Right hindlimb (tissue), 1 donor: ENCODE measurements at places on chromosomes 16 and 17.
A peak's percentile ranks its signal among the peaks of the same experiment; 100 is the strongest.

DNA sequence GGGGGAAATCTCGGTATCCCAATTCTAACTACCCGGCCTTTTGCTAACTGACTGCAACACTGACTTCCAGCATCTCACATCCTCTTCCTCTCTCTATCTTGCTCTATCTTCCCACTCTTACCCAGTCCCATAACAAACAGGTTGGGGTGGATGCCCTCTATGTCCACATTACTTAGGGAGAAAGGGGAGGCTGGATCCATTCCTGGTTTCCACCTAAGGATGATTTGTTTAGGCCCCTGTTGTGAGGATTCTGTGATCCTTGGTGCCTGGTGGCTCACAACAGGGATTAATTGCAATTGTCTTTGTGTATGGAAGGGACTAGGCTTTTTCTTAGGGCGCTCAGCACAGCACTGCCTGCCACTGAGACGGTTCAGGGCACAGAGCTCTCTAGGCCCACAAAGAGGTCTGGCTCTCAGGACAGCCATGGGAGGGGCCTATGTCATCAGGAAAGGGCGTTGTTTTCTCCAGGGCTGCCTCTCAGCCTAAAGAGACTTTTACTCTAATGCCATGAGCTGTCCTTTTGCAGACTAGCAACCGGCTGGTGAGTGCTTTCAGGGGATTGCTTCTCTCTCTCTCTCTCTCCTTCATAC lies 612.1 kb upstream of the SALL1 start:
- no peak for DNase-seq

DNA sequence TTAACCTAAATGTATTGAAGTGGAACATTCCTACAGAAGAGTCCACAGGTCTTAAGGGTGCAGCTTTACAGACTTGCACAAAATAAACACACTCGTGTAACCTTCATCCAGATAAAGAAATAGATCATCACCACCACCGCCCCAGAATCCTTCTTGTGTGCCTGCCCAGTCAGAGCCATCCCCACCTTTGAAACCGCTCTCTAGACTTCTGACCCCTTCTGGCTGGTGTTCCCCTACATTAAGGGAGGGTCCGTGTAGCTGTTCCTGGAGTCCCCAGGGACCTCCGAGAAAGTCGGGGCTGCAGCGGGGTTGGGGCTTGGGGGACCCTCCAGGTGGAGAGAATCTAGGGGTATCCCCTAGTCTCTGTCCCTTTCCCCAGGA lies 9.4 kb downstream of the TBX4 start:
- no peak for DNase-seq

- no peak for DNase-seq
Observed at GRCh38 chr16:65660390-65660789, 538.5 kb upstream of the CDH11 start.

DNA sequence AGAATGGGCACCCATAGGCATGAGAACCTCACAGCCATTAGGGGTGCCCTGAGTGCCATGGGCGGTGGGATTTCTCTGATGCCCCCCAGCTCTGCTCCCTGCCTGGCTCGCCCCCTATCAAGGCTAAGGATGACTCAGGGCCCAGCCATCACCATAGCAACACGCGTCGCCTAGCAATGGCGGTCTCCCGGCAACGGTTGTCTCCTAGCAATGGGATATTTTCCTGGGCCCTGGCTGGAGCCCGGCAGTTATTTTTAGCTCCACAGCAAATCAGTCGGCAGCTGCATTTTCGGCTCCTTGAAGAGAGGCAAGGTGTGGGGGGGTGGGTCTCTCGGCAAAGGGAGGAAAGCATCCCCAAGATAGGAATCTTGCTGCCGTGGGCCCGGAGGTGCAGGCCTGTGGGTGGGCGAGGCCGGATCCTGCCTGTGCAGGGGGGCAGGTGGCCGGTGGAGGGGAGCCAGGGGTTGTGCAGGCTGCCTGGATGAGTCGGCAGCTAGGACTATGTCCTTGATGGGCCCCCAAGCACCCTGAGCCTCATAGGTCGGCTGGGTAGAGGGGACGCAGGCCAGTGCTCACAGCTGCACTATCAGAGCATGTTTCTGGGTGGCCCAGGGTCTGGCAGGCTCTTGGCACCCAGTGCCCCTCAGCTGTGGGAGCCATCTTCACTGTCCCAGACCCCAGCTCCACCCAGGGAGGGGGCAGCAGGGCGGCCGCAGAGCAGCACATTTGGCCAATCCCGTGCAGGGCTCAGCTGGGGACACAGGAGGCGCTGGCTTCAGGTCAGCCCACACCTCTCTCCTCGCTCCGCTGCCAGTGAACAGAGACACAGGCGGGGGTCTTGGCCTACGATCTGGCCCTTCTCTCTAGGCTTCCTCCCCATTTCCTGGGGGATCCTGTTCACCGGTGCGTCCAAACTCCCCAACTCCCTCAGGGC lies 4.2 kb upstream of the FBXL16 start:
- DNase-seq: peak; percentile 80

- DNase-seq: no peak
Observed at GRCh38 chr17:32124985-32125847, 17.1 kb upstream of the RHOT1 start.

DNA sequence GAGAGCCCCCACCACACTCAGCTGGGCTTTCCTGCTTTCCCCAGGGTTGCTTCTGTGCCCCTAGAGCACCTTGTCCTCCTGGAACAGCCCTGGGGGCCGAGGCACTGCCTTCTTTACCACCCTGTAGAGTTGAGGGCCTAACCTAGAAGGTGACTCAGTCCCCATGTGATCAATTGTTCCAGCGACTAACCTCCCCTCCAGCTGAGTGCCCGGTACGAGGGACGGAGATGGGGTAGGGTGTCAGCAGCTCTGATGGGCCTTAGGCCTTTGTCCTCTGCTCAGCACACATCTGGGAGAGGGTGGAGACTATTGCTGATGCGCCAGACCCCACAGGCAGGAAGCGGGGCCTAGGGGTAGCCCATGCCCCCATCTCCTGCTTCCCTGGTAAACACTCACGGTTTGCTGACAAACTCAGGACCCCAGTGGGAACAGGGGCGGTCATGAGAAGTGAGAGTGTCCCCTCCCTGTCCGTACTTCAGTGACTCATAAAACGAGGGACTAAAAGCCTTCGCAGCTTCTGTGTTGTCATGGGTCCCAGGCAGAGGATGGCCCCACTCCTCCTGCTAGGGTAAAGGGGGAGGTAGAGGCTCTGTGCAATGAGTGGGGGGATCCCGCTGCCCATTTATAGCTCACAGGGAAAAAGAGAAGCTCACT lies 33.1 kb downstream of the NECAB2 start:
- DNase-seq: no peak

GRCh38 chr17:32516450-32516849 lies 29.7 kb downstream of the CDK5R1 start:
- no peak for DNase-seq

- no peak for DNase-seq
Observed at GRCh38 chr17:740240-741017, 8.0 kb downstream of the TLCD3A start.

DNA sequence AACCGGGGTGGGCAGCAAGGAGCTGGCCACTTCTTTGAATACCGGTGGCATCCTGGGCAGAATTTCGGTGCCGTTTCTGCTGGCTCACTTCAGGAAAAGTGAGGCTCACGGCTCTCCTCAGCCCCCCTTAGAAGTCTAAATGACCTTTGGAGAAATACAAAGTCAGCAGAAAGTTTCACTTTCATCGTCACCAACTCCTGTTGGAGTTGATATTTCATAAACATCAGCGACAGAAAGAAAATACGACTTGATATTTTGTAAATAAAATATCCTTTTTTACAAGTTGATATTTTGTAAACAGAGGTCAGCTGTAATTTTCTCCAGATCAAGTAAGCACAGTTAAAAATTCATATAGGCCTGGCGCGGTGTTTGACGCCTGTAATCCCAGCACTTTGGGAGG lies 781 bp downstream of the ZNF75A start:
- no peak for DNase-seq

DNA sequence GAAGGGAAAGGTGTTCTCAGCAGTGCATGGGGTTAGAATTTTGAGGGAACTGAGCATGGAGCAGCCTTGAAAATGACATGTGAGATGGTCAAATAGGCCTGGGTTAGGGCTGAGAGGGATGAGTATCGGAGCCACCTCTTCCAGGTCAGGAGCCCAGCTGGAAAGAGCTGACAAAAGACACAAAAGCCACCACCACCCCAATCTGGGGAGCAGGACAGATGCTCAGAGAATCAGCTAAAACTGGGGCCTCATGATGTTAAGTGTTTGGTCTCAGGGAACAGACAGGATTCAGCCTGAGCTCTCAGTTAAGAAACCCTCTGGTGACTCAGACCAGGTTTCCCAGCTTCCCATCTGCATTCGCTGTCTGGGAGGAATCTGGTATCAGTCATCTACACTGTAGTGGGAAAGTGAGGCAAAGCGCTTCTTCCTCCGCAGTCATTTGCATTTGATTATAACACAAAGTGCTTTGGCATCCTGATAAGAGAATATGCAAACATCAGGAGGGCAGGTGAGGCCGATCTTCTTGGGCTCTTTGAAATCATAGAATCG lies 2.6 kb downstream of the WNT9B start:
- no peak for DNase-seq

GRCh38 chr17:68418876-68419275 lies 38.4 kb downstream of the WIPI1 start:
- DNase-seq: no peak

GRCh38 chr17:39643271-39643670 lies 6.3 kb downstream of the STARD3 start:
- no peak for DNase-seq

DNA sequence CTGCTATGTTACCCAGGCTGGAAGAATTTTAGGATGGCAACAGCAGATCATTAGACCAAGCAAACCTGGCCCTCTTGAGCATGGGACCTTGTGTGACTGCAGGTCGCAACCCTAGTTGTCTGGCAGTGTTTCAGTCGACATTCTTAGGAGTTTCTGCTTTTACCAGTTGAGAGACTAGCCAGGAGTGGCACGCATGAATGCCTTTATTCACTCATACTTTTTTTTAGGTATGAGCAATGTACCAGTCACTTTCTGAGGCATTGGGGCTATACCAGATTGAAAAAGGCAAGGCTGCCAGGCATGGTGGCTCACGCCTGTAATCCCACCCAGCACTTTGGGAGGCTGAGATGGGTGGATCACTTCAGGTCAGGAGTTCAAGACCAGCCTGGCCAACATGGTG lies 28.2 kb upstream of the HAS3 start:
- no peak for DNase-seq

DNA sequence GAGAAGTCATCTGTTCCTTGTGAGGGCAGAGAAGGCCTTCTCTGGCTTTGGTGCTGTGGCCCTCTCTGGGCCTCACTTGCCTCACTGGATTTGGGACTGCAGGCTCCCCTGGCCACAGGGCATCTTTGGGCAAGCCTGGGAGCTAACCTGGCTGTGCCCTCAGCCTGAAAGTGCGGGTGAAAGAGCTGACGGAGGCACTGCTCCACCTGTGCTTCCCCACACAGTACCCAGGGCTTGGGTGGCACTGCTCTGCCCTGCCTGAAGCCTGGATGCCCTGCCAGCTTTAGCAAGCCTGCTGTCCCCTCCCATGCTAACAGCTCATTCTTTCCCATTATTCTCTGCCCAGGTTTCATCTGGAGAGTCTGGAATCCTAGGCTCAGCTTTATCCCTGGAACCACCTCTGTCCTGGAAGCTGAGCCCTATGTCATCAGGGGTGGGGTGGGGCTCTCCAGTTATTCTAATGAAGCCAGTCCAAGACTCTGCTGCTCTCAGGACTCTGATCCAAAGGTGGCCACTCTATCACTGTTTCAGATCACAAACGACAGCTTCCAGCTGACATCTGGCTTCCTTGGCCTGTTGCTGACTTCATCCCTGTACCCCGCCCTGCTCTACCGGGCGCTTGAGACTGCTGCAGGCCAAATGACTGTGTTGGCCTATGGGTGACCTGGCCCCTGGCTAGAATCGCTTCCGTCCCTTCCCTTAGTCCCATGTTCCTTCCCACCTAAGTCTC lies 29.3 kb downstream of the HIC1 start:
- DNase-seq: peak; percentile 80

DNA sequence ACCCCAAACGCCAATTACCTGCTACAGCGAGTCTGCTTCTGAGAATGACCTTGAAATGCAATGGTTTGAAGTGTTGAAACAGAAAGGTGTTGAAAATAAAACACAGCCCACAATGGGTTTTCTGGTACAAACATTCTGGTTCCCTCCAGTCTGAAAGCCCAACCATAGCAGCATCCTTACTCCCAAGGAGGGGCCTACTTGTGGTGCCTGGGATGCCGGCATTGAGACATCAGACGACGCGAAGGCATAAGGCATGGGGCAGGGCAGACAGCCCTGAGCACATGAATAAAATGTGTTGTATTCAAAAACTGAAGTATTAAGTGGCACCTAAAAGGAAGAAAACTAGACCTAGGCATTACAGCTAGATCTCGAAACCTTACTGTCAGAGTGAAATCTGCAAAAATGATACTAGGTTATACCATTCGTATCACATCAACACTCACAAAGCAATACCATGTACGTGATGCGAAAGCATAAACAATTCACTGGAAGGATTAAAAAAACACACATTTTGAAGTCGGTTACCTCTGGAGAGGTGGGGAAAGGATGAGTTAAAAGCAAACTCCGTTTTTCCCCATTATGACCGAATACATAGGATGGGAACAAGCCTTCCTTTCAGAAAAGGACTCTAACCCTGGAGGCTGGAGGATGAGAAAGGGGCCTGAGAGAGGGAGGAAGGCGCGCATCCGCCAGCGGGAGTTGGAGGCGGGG lies 702 bp downstream of the NUDT21 start:
- DNase-seq: no peak

DNA sequence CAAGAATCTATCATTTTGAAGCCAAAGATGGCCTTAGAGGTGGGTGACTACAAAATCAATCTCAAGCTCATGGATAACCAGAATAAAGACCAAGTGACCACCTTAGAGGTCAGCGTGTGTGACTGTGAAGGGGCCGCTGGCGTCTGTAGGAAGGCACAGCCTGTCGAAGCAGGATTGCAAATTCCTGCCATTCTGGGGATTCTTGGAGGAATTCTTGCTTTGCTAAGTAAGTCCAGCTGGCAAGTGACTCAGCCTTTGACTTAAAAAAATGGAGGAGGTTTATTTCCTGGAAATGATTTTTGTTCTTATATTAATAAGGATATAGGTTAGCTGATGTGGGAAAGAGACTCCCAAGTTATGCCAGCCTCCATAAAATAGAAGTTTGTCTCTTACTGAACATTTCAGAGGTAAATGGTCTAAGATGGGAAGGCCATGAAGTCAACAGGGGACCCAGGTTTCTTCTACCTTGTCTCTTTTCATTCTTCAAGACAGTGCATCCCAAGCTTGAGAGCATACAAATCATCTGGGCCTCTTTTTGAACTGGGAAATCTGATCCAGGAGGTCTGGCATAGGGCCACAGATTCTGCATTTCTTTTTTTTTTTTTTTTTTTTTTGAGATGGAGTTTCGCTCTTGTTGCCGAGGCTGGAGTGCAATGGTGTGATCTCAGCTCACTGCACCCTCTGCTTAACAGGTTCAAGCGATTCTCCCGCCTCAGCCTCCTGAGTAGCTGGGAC lies 19.8 kb upstream of the TANGO6 start:
- peak; percentile 25 for DNase-seq

- DNase-seq: no peak
Observed at GRCh38 chr17:45784293-45784740, at the start of gene CRHR1. Gene CRHR1, plus strand, starts transcription at chr17:45784320. Its CDS starts 225 bp downstream, at chr17:45784545.
